ENCODE measurements at places on chromosomes 11 and 22.

DNA sequence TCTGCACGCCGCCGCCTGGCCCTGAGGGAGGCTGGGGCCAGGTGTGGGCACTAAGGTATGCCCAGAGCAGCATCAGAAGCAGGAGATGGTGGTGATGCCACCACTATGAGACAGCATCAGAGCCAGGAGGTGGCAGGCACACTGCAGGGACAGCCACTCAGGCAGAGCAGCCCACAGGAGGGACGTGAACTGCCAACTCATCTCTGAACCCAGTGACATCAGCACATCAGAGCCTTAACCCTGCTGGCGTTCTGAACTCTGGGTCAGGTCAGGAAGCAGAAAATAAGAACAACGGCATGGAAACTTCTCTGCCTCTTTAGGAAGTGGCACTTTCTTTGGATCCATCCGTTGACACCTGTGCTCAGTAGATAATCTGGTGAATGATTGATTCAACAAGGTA, 14.7 kb upstream of the IFT27 start:
- no peak for DNase-seq

DNA sequence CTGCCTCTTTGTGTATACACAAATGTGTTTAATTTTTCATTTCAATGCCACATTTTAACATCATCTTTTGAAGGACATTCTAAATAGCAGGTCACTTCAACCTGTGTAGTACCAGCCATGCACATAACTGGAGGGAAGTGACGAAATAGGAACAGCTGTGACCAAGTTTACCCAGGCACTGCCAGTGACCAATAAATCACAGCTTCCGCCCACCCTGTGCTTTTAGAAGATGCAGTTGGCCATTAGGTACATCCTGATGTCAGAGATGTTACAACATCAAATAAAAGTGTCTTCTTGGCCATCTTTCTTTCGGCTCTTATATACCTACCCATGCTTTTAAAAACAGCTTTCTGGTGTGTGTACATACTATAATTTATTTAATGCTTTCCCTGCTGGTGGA, 7.8 kb downstream of the LDLRAD3 start:
- no peak for DNase-seq

GRCh38 chr11:65307298-65308229, 7.1 kb upstream of the CDC42EP2 start:
- no peak for DNase-seq

DNA sequence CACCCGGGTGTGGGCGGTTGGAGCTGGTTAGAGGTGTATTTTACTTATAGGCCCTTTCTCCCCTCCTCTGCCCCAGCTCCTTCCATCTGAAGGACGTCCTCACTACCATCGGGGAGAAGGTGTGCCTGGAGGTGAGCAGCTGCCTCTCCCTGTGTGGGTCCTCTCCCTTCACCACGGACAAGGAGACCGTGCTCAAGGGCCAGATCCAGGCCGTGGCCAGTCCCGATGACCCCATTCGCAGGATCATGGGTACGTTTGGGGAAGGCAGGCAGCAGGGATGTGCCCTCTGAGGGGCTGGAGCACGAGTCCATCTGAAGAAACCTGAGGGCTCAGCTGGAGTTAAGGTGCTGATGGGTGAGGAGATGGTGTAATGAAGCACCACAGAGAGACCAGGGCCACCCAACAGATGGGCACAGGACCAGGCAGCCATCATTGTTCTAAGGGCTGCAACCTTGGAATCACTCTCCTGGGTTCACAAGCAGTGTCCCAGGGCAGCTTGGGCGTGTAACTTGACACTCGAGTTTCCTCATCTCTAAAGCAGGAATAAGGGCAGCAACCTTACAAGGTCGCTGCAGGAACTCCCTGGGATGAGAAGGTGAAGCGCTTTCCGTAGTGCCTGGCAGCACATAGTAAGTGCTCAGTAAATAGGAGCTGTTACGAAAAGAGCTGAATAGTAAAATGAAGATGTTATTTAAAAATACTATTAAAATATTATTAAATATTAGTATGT, 29.4 kb downstream of the TCP11L1 start:
- DNase-seq, result no peak

GRCh38 chr11:32121012-32121411, 30.1 kb downstream of the RCN1 start:
- no peak for DNase-seq

DNA sequence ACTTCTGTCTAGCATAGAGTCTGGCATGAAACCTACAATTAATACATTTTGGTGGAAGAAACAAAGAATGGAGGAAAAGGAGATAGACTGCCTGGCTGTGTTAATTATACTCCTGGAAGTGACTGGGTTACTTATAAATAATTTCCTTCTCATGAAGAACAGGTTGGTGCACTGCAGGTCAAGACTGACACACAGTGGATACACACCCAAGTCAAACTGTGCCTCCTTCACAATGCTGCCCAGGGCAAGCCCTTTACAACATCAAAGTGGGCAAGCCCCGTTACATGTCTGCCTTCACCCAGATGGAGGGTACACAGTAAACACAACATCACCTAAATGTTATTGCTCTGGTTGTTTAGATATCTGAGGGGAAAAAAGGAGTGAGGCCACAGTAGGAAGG, 83.7 kb upstream of the KCNA4 start:
- DNase-seq, result no peak

DNA sequence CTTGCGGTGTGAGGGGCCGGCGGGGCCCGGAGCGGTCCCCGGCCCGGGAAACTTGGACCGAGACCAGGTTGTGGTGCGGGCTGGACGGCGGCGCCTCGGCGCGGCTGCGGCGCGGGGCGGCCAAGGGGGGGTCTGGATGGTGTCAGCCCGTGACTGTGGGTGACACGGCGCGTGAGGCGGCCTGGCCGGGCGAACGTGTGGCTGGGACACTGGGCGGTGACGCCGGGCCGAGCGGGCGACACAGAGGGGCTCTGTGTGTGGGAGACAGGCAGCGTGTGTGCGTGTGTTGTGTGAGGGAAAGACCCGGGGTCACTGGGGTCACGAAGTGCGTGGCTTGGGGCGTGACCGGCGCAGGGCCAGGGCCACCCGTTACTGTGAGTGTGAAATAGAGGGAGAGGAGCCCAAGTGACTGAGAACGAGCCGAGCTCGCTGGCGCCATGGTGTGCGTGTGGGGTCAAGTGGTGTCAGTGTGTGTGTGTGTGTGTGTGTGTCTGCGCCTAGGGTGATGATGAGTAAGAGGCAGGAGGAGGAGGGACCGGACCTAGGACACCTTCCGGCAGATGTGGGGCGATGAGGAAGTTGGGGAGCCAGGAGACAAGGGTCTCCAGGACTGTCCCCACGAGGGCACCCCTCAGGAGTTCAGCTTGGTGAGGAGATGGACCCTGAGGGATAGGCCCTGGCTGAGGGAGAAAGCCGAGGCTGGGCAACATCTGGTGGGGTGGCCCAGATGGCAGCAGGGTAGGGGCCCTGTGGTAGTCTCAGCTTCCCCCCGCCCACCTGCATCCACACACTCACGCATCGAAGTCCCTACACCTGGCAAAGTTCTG, 817 bp downstream of the RELT start:
- DNase-seq, result no peak

DNA sequence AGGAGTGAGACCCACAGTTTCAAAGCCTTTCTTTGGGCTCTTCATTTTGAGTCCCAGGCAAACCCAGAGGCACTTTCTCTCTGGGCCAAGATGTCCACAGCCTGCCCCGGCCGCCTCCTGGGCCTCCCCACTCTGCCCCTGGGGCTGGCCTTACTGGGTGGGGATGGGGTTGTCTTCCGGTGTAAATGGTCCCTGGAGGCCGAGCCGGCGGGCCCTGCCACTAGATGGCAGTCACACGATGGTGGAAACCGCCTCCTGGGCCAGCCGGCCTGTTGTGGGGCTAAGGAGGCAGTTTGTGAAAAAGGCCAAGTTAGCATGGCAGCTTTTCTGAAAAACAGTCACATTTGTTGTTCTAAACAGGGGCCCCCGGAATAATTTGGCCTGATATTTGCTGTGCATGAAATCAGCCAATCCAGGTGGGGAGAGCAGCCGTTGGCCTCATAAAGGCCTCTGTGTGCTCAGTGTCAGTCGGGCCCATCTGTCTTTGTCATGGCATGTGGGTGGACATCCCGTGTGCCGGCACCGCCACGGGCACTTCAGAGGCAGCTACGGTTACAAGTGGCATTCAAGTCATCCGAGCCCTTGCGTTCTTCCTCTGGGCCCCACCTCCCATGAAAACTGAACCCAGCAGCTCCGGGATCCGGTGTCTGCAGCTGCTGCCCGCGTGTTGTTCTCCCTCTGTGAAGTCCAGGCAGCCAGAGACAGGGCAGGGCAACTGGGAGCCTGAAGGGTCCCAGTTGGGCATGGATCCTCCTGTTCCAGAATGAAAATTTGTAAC, 6.5 kb downstream of the MRPL23 start:
- no peak for DNase-seq

DNA sequence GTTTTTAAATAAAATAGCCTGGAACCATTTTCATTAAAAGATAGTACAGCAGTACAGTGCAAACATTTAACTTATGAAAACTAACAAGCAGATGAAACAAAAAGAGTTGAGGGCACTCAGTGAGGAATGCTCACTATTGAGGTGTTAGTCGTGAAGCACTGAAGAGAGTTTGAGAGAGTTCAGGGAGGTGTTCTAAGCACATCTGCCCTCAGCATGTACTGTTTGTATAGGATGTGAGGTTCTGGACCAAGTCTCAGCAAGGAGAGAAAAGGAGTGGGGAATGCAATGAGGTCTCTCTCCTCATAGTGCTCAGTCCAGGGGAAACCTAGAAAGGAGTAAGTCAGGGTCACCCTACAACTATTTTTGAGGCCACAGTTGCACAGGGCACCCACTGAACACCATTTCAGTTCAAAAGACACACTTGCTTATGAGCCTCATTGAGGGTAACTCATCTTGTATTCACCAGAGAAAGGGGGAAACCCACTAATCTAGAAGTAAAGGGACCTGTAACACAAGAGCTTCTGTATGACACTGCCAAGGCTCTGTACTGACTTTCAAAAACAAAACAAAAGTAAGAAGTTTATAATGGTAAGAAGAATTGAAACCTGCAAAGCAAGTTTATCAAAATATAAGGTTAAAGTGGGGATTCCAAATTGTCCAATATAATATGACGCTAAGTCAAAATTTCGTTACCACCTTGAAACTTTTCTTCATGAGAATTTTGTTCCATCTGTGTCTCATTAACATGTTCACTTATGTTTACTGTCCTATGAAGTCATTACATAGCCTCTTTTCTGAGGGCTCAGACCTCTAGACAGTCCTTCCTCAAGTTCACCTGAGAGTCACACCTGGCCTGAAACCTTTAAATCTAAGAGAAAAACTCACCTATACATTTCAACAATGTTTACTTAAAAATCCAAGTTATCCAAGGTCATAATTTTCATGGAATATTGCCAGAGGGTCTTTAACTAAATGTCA, 275.3 kb downstream of the ETS1 start:
- no peak for DNase-seq

DNA sequence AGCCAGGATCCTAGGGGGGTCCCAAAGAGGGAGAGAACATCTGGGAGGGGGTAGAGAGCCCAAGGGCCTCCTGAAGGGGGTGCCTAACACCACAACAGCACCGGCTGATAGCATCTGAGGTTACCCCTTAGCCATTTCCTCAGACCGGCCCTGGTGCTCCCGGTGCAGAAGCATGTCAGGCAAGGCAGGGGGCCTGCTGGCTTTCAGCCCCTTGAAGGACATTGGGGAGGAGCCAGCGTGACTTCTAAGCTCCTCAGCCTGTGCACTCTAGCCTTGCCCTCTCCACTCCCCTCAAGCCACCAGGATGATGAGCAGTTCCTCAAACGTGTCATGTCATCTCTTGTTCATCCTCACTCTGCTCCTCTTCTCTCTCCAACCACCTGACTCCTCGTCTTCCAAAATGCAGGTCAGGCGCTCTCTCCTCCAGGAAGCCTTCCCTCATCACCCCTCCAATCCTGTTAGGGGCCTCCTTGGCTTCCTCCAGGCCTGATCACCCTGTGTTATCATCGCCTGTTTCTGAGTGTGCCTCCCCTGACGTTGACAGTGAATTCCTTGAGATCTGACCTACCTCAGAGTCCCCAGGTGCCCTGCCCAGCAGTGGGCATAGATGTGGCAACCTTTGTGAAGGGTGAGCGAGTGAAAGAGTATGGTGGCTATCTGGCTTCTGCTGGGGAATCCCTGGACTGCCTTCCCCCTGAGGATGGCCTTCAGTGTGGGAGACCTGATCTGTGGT, 6.1 kb downstream of the P2RY2 start:
- DNase-seq, result no peak

DNA sequence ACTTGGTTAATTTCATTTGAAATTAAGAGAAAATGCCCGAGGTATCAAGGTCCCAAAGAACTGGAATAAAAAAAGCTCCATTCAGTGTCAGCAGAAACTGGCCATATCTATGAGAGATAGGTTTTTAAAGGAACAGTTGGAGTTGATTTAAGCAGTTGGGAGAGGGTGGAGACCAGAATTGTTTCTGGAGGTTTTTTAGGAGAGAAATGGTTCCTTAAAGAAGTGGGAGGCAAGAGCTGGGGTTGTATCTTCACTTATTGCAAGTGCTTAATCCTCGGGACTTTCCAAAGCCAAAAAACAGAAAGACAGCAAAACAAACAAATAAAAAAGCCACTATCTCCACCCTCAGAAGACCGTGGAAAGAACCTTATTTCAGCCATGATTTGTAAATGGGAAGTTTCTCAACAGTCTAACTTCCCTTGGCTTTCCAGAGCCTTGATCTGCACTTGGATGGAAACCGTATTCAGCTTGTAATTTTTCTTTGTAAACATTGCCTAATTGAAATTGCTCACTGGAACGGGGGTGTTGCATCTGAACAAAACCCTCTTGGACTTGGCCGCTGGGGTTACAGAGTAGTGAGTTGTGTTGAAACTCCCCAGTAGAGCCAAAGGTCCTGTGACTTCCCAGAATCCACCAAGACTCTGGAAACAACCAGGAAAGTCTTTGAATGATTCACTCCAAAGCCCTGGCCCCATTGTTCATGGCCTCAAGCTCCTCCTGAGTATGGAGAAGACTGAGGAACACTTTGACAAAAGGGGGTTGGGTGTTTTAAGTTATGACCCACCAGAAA, 115.6 kb downstream of the SLC1A2 start:
- DNase-seq, result no peak

GRCh38 chr11:131099746-131100145, 183.5 kb upstream of the SNX19 start:
- DNase-seq, result no peak

DNA sequence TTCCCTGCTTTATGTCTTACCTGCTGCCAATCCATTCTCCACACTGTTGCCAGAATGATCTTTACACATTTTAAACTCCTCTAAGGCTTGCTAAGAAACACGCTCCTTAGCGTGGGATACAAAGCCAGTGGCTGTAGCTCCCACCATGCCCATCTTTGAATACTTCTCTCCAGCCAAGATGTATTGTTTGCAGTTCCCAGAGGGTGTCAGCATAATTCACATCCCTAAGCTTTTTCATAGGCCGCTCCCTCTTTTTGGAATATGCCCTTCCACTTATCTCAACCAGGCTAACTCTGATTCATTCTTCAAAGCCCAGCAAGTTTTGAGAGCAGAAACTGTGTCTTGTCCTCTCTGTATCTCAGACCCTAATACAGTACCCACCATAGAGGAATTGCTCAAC, 8.1 kb upstream of the UPK2 start:
- DNase-seq, result no peak

DNA sequence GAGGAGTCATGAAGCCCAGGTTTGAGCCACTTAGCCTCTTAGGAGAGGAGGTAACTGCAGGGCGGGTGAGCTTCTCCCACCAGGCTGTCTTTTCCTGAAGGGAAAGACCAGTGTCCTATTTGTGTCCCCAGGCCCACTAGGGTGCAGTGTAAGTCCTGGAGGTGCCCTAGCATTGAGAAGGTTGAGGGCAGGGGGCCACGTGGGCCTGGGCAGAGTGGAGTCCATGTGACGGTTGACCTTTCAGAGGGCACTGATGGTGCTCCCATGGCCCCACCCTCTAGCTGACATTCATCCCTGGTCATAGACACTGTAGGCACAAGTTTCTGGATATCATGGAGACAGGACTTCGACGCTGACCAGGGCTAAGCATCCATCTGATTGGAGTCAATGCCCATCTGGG, 44.1 kb upstream of the TP53I11 start:
- DNase-seq, result no peak

Data from NCI-H1436 treated with DMSO at 0.1 percent for 48 hours (cell line).